ENCODE measurements at places on chromosomes 13 and 19.

GRCh38 chr13:50070186-50070585 lies 54.9 kb downstream of the KCNRG start:
- DNase-seq: no peak

DNA sequence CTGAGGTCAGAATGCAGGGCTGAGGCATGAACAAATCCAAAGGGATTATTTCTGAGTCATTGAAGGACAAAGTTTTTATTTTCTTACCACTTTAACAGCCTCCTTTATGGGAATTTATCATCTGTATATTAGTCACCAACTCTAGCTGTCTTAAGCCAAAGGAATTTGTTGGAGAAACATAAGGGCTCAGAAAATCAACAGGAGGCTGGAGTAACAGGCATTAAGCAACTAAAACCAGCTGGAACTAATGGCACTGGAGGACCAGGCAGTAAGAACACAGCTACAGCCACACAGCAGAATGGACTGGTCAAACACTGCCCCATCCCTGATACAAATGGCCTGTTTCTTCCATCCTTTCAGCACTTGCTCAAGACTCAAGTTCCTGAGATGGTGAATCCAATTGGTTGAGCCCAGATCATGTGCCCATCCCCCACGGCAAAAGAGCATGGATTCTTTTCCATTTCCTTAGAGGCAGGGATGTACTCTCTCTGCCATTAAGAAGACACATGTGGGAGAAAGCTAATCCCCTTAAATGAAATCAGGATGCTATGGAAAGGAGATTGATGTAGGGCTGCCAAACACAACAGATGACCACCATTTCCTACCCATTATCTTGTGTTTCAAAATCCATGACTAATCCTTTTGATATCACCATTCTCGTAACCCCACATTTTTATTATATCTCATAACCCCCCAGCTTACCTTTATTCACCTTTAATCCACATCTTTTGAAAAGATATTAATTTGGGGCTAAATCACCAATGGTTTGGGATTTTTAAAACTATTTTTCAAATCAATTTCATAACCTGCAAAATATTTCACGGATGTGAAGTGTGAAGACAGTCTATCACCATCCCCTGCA lies 157.0 kb upstream of the FNDC3A start:
- no peak for DNase-seq

GRCh38 chr13:64441740-64442139 lies 2788.4 kb downstream of the PCDH9 start:
- DNase-seq: no peak

DNA sequence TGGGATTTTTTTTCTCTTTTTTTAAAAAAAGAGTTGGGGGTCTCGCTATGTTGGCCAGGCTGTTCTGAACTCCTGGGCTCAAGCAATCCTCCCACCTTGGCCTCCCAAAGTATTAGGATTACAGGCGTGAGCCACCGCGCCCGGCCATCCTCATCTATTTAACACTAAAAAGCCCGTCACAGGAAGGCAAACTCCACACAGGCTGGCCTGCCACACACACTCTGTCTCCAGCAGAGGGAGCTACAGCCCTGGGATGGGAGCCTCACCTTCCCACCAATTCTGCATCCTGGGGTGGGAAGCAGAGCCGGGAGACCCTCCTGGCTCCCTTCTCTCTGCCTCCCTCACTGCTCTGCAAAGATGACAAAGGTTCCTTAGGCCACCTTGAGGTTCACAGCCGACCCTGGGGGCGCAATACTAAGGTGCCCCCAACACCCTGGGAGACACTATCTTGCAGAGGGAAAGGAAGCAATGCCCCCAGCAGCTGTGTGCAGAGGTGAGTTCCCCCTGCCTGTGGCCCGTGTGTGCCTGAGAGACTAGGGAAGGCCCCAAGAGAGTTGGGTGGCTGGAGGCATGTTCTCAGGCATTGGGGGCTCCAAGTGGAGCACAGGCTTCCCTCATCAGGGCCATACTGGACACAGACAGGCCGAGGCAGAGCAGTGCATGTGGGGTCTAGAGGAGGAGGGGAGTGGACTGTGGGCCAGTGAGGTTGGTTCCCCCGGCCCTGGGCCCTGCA lies 27.4 kb upstream of the TIMM44 start:
- DNase-seq: peak; percentile 69

DNA sequence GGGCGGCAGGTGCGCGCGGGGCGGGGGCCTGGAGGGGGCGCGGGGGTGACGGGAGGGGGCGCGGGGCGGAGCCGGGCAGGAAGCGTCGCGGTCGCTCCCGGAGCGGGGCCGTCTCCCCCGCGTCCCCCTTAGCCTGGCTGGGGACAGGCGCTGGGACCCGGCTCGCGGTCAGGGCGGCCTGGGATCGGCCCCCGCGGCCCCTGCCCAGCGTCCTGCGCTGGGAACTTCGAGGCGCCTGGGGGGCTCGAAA lies 74.7 kb upstream of the MCF2L start:
- DNase-seq: no peak

DNA sequence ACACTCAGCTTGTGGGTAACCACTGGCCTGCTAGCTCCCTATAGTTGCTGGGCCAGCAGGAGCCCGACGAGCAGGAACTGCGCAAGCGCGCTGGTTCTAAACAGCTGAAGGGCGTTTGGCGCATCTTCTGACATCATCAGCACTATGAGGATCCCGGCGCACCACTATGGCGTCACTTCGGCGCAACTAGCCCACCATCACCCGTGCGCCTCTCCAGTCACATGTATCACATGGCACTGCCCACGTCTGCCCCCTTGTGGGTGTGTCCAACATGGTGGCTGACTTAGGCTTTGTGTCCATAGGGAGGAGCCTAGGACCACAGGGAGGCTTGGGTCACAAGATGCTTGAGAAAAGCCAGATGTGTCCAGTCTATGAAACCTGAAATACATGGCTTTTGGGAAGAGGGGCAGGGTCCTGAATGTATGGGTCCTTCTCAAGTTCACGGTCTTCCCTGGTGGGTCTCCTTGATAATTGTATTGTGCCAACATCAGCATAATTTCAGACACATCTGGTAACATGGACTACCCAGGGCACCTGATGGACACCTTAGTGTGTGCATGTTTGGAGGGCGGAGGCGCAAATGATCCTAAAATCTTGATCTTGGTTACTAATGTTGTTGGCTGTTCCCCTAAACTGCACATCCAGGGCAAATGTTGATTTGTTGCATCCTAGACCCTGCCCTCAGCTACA lies 18.0 kb downstream of the KLK4 start:
- DNase-seq: peak; percentile 13

DNA sequence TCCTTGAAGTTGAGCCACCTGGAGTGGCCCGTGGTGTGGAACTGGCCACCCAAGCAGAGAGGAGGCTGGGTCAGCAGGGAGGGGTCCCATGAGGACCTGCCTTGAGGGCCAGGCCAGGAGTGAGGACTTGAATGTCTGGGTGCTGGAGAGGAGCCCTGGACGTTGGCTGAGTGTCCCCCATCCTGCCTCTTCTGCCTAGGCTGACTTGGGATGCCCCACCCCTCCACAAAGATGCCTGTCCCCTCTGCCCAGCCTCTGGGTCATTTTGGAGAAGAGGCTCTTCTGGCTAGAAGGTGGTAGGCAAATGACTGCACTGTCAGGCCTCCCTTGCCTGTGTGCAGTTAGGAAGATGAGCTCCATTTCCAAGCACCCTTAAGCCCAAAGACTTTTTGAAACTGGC lies 1.7 kb downstream of the SSBP4 start:
- no peak for DNase-seq

GRCh38 chr13:36432106-36432544 lies at the start of gene CCNA1:
CCNA1 (plus strand) TSS chr13:36432495; CDS start chr13:36433057, 562 bp downstream.
- no peak for DNase-seq

DNA sequence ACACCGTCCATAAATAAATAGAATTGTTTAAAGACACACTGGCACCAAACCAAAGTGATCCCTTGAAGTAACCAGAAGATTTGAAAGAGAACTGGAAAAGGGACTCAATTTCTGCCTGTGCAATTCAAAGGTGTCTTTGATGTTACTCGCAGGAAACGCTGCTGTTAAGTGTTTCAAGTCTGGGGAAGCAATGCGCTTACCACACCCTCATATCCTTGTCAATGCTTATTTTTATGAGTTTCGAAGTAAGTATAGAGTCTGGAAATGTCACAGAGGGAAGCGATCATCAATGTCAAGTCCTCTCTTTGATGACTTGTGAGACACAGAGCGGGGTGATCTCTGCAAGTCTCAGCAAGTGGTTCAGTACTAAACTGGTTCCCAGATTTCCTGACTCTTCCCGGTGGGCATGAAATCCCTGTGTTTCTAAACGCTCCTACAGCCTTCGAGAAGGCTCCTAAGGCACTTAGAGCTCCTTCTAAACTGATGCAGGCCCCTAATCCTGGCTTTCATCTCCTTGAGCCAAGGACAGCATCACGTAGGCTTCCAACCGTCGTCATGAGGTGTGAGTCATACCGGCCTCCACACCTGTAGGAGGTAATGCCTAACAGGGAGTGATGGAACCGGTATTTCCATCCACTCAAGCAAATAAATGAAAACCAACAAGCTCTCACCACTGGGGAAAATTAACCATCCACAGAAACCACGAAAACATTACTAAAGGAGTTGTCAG lies 22.8 kb downstream of the SYDE1 start:
- DNase-seq: no peak

DNA sequence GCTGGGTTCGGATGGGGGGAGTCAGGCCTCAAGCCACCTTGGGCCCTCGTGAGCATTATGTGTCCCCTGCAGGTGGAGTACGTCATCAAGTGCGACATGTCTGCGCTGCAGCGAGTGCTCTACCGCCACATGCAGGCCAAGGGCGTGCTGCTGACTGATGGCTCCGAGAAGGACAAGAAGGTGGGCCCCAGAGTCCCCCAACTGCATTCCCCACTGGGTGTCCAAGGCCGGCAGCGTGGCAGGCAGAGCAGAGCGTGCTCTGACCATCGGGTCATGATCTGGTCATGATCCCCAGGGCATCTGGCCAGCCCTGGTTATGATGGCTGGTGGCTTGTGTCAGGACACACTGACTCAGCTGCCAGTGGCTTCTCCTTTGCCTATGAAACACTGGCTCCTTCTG lies 63.4 kb downstream of the SMARCA4 start:
- no peak for DNase-seq

DNA sequence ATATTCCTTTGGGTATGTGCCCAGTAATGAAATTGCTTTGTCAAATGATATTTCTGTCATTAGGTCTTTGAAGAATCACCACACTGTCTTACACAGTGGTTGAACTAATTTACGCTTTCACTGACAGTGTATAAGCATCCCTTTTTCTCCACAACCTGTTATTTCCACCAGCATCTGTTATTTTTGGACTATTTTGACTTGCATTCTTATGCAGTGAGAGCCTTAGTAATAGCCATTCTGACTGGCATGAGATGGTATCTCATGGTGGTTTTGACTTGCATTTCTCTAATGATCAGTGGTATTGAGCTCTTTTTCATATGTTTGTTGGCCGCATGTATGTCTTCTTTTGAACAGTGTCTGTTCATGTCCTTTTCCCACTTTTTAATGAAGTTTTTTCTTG lies 92.0 kb upstream of the SPATA13 start:
- no peak for DNase-seq

DNA sequence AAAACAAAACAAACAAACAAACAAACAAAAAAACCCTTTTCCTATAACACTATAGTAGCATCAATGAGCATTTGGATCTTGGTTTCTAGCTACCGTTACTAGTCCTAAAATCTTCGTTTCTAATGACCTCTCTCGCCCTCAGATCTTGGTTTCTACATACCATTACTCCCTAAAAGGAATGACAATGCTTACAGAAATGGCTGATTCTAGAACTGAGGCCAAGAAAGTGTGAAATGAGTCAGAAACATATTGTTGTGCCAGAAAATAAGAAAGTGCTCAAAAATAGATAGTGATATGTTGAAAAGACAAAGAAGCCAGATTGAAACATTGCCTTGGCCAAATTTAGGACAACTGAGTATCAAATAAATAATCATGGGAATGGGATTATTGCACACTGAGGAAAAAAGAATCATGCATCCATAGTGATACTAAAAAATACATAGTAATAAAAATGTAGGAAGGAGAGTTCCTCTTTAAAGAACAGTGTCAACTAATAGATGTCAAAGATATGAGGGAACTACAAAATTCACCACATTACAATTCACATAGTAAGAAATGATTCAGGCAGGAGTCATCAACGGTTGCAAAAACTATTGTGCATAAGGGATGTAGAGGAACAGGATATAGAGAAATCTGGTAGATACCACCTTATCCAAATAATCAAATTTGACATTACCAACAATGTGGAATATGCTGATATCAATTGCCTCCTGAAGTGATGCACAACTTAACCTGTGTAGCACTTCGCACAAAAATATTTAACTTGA lies 386.6 kb downstream of the DIAPH3 start:
- peak; percentile 55 for DNase-seq

- peak; percentile 80 for DNase-seq
Observed at GRCh38 chr19:53808710-53809125, 15.4 kb downstream of the NLRP12 start.

- DNase-seq: no peak
Observed at GRCh38 chr19:2044709-2045500, 6.1 kb downstream of the MKNK2 start.

DNA sequence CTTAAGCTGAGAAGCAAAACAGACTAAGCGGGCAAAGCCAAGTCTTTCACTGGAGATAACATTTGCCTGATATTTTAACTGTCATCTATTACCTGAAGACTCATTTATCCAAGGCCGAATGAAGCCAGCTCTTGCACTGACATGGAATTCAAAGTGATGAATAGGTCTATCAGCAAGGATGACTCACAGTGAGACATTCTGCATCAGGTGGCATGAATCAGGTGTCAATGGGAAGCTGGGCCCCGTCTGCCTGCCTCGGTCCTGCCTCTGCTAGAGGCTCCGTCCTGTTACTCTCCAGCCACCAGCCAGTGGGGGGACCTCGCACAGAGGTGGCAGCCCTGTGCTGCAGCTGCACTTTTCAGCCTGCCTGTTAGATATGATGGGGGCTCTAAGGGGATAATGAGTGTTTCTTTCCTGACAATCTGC lies 23.5 kb downstream of the STARD13 start:
- peak; percentile 58 for DNase-seq

GRCh38 chr19:56969759-56970178 lies 129.2 kb upstream of the PEG3 start:
- no peak for DNase-seq

GRCh38 chr13:75136151-75136550 lies 345.8 kb downstream of the TBC1D4 start:
- no peak for DNase-seq

DNA sequence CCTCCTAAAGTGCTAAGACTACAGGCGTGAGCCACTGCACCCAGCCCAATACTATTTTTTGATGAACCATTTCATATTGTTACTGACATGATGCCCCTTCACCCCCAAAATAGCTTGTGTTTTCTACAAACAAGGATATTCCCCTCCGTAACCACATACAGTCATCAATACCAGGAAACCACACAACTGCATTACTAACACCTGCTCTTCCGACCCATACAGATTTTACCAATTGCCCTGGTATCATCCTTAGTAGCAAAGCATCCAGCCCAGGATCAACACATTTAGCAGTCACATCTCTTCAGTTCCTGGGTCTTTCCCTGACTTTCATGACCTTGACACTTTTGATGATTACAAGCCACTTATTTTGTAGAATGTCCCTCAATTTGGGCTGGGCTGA lies 33.6 kb downstream of the KCTD15 start:
- DNase-seq: no peak

GRCh38 chr19:10346509-10346908 lies 7.1 kb upstream of the ICAM3 start:
- no peak for DNase-seq
